ENCODE measurements at places on chromosomes 6 and 20. TPM values are rescaled to one million over a fixed set of nuclear protein-coding genes. Genes with fewer than 3 reads are reported as not detected.

GRCh38 chr6:4412488-4412887 is 277.1 kb upstream of the ECI2 start:
- no peaks in the 10 kb centered on the region for H3K27me3 ChIP-seq
- no peak overlapping the region for H3K27ac ChIP-seq
- H3K36me3 ChIP-seq = no peaks in the 10 kb centered on the region

GRCh38 chr6:46948699-46949098 is 27.0 kb upstream of the ADGRF5 start:
- peak; percentile 49 for DNase-seq
- H3K27ac ChIP-seq = no peak overlapping the region
- H3K4me3 ChIP-seq = no peak overlapping the region
- H3K36me3 ChIP-seq = no peaks in the 10 kb centered on the region

ADGRF4 gene
- not detected for total RNA-seq

DNA sequence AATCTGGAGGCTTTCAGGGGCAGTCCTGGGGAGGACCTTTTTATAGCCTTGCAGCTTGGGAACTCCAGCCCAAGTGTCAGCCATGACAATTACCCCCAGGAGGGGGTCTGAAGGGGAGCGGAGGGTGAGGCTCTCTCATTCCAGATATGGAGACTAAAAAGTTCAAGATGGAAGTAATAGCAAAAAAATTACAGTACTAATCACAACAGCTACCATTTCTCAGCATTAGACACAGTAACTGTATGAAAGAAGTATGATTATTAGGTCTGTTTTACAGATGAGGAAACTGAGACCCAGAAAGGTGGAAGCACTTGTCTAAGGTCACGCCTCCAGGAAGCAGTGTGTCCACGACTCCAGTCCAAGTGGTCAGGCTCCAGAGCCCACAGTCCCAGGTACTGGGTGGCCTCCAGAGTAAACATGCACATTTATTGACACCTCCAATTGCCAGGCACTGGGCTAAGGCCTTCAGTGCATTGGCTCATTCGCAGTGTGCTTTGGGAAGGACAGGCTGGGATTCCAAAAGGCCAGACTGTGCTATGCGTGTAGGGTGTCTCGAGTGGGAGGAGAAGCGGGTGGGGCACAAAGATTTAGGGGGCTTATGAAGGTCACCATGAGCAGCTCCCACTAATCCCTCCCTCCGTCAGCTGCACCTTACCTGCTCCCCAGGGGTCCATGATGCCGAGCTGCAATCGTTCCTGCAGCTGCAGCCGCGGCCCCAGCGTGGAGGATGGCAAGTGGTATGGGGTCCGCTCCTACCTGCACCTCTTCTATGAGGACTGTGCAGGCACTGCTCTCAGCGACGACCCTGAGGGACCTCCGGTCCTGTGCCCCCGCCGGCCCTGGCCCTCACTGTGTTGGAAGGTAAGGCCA is 2.3 kb downstream of the NRSN2 start:
- no peaks in the 10 kb centered on the region for H3K36me3 ChIP-seq
- no peak overlapping the region for H3K27ac ChIP-seq
- no peaks in the 10 kb centered on the region for H3K27me3 ChIP-seq
- no peak overlapping the region for H3K4me3 ChIP-seq
- DNase-seq = no peak

ADAT2 gene
- 17.8 TPM for total RNA-seq

DNA sequence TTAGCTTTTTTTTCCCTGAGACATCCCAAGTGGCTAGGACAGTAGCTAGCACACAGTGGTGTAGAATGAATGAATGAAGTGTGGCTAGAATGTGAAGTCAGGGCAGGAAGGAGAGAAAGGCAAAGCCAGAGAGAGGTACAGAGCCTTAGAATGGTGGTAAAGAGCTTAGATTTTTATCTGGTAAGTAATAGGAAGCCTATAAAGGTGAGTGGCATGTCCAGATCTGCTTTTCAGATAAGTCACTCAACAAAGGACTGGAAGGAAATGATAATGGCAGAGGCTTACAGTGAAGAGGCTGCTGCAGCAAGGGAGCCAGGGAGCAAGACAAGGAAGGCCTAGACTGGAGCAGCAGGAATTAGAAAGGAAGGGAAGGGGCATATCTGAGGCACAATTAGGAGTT is 96.0 kb upstream of the PRDM1 start:
- no peak for DNase-seq
- no peak overlapping the region for H3K4me3 ChIP-seq
- peaks cover 99% of the 10 kb centered on the region for H3K27me3 ChIP-seq
- no peaks in the 10 kb centered on the region for H3K36me3 ChIP-seq
- H3K4me1 ChIP-seq = peaks cover 24% of the 10 kb centered on the region
- no peak overlapping the region for H3K27ac ChIP-seq

- H3K27me3 ChIP-seq = no peaks in the 10 kb centered on the region
- no peak overlapping the region for H3K27ac ChIP-seq
- no peak overlapping the region for H3K4me3 ChIP-seq
- DNase-seq = no peak
- peaks cover 14% of the 10 kb centered on the region for H3K4me1 ChIP-seq
Measured at GRCh38 chr6:105748737-105749161, 337.4 kb upstream of the PRDM1 start.

DNA sequence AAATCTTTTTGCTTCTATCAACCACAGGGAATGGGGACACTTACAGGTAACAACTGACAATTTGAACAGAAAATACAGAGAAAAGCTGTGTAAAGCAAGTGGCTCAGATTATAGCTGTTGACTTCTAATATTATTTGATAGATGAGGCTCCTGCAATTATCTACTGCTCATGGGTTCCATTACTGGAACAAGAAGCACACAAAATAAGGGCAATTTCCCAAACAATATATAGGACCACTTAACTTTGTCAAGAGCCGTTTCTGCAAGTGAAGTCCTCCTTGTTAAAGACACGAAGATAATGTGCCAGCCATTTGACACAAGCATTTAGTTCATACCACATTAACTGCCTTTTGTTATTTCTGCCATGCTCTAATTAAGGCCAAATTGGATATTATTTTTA is 315.5 kb upstream of the ARID1B start:
- H3K4me1 ChIP-seq = peaks cover 24% of the 10 kb centered on the region
- H3K27me3 ChIP-seq = no peaks in the 10 kb centered on the region
- no peak for DNase-seq
- no peaks in the 10 kb centered on the region for H3K36me3 ChIP-seq

MACROD2 gene
- 11.9 TPM for total RNA-seq

GRCh38 chr20:55615818-55616217 is 389.5 kb downstream of the CBLN4 start:
- H3K4me3 ChIP-seq = no peak overlapping the region
- no peaks in the 10 kb centered on the region for H3K36me3 ChIP-seq
- peaks cover 8% of the 10 kb centered on the region for H3K4me1 ChIP-seq
- no peak for DNase-seq
- no peak overlapping the region for H3K27ac ChIP-seq

DNA sequence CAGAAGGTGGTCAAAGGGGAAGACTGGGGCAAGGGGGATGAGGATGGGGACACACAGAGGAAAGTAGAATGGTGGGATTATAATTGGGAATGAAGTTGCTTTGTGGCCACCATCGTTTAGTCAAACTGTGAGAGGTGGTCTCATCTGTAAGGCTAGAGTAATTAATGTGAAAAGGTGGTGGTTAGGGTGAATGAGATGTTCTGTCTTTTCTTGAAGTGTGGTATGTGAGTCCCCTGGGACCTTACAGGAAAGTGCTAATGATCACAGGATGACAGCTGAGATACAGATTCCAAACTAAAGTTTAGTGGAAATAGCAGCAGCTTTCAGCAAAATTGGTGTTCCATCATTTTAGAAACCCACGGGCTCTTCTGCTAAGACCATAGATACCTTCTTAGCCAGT is 10.7 kb downstream of the ZFAND3 start:
- DNase-seq = no peak
- H3K36me3 ChIP-seq = peaks cover 7% of the 10 kb centered on the region
- no peak overlapping the region for H3K27ac ChIP-seq
- H3K4me1 ChIP-seq = peaks cover 20% of the 10 kb centered on the region
- no peak overlapping the region for H3K4me3 ChIP-seq

DNA sequence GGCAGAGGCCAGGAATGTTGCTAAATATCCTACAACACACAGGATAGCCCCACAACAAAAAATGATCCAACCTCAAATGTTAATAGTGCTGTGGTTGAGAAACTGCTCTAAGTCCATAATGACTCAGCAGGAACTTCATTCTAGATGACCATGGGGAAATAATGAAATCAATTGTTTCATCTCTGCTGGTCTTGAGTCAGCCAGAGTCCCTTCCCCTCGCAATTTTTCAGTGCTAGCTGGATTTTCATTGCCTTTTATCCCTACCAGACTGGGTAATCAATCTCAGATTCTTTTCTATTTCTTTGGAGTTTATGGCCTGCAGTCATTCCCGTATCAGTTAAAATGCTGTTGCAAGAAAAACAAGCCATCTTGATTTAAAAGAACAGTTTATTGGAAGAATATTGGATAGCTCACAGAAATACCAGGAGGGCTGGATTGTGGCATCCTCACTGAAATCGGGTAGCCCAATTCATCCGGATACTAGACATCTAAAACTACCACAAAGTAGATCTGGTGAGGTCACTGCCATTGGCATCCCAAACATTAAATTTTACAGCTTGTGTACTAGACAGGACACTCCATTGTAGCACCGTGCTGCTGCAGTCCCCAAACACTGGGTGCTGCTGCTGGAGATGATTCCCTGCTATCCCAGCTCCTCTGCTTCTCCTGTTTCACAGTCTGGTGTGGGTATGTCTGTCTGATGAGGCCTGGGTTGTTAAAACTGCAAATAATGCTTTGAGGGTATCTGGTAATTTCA is 30.3 kb upstream of the POPDC3 start:
- H3K4me1 ChIP-seq = no peaks in the 10 kb centered on the region
- H3K36me3 ChIP-seq = no peaks in the 10 kb centered on the region
- H3K27ac ChIP-seq = no peak overlapping the region
- H3K27me3 ChIP-seq = no peaks in the 10 kb centered on the region
- DNase-seq = no peak
- no peak overlapping the region for H3K4me3 ChIP-seq

DNA sequence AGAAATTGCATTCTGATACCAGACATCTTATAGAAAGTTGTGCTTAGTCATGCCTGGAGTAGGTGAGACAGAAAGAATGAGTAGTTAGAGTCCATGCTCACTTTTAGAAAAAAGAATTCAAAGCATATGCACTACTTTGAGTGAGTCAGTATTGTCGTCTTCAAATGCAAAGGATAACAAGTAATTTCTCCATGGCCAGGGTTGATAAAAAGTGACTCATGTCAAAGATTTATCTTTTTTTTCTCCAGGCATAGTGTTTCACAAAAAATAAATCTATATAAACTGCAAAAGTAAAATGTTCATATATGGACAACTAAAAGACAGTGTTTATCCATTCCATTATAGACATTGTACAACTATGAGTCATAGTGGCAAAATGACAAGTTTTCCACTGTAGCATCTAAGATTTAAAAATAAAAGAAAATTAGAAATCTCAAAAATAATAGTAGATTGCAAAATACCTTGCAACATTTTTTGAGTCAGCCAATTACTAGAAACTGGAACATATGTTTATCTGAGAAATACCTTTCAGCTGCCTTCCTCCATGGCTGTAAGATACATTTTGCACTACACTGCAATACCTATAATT is 329.6 kb downstream of the GRIK2 start:
- no peak overlapping the region for H3K27ac ChIP-seq
- no peak for DNase-seq
- no peak overlapping the region for H3K4me3 ChIP-seq
- no peaks in the 10 kb centered on the region for H3K36me3 ChIP-seq

ANGPT4 gene
- total RNA-seq = 0.06 TPM

RGS19 gene
- total RNA-seq = 11.0 TPM

DNA sequence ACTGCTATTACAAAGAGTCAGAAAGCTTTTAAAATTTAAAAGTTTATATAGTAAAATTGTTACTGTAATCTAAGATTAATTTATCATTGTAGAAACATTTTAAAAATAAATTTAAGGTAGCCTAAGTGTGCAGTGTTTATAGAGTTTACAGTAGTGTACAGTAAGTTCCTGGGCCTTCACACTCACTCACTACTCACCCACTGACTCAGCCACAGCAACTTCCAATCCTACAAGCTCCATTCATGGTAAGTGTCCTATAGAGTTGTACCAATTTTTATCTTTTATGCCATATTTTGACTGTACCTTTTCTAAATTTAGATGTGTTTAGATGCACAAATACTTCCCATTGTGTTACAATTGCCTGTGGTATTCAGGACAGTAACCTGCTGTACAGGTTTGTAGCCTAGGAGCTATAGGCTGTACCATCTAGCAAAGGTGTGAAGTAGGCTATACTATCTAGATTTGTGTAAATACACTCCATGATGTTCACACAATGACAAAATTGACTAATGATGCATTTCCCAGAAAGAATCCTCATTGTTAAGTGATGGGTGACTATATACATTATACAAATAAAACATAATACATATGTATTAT is 10.2 kb upstream of the TMEM170B start:
- no peaks in the 10 kb centered on the region for H3K4me1 ChIP-seq
- no peaks in the 10 kb centered on the region for H3K27me3 ChIP-seq
- H3K36me3 ChIP-seq = no peaks in the 10 kb centered on the region
- no peak for DNase-seq

GRCh38 chr6:170291271-170292110 is 613 bp upstream of the DLL1 start:
- H3K4me3 ChIP-seq = peak overlapping the region; percentile 94
- DNase-seq = peak; percentile 96
- peaks cover 60% of the 10 kb centered on the region for H3K27me3 ChIP-seq

DNA sequence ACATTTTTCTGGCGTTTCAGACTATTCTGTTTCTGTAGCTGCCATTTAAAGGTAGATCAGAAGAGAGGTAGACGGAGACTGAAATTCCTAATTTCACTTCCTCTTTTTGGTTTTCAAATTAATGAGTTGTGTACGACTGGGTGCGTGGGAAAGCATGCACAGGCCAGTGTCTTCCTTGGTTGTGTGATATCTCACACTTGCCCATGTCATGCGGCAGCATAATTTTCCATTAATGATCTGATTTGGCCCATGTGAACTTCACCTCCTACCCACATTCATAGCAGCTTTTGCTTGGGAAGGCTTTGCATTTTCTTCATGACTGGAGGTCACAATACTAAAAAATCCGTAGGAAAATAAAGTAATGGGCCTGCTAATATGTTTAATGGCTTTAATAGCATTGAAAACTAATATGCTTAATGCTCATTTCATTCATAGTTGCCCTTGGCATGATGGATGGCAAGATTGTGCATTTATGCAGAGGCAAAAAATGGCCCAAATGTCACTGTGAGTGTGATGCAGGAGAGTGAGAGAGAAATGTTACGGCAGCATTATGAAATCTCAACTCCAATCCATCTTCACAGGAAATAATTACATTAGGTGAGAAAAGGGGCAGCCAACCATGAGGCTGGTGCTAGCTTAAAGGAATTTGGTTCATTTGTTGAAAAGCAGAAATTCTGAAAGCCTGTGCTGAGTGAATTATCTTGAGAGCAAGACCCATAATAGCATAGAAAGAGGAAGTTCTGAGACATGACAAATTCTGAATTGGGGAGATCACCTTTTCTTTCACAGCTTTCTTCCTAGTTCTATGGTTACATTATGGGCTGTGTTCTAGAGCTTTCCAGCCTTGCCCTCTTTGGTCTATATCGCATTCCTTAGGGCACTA is 69.0 kb upstream of the UST start:
- DNase-seq = no peak
- no peaks in the 10 kb centered on the region for H3K4me1 ChIP-seq
- no peak overlapping the region for H3K27ac ChIP-seq
- H3K4me3 ChIP-seq = no peak overlapping the region

Data from neural progenitor cell (in vitro differentiated cells).